ENCODE measurements at places on chromosomes 1 and 21.

DNA sequence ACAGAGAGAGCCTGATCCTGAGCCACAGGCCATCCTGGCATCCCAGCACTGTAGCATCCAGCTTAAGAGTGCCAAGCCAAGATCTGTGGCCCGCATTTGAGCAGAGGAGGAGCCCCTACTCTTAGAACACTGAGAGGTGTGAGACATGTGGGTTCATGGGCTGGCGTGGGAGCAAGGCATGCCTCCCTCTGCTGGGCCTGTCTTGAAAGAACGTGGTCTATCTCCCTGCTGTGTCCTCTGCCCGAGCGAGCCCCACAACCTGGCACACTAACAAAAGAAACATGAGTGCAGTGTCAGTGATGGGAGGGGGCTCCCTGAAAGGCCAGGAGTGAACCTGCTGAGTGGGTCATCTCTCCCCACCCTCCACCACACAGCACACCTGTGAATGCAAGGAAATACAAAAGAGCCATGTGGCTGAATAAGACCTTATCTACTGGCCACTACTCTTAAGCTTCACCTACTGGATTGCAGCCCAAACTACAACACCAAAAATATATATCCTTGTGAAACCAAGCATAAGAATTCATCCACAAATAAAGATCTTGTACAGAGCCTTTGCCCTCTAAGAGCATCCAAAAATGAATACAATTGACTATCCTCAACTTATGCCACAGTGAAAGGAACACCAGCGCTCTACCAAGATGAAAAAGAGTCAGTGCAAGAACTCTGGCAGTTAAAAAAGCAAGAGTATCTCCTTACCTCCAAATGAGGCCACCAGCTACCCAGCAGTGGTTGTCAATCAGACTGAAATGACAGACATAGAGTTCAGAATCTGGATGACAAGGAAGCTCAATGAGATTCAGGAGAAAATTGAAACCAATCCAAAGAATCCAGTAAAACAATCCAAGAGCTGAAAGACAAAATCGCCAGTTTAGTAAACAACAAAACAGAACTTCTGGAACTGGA lies 259.4 kb upstream of the DAB1 start:
- DNase-seq, result no peak

DNA sequence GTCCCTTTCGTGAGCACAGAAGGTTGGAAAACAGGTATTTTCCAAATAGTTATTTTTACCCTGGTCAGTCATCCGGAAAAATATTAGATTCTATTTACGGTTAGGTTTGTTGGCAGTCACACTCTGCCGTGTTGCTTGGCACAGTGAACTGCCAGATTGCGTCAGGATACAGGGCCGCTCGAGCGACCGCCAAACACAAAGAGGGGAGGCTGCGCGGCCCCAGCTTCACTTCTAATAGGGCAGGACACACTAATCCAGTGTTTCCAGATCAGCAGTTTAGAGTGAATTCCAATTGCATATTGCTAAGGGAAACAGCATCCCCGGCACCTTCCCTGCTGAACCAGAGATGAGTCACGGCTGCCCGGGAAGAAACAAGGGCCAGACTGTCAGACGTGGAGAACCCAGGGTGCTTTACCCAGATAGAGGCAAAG lies 22.9 kb downstream of the UMODL1 start:
- DNase-seq, result no peak

GRCh38 chr1:231527586-231528171 lies 790 bp upstream of the TSNAX start:
- no peak for DNase-seq

- peak; percentile 61 for DNase-seq
These were observed 867 bp upstream of the TIMM17A start for GRCh38 chr1:201954263-201955008.

DNA sequence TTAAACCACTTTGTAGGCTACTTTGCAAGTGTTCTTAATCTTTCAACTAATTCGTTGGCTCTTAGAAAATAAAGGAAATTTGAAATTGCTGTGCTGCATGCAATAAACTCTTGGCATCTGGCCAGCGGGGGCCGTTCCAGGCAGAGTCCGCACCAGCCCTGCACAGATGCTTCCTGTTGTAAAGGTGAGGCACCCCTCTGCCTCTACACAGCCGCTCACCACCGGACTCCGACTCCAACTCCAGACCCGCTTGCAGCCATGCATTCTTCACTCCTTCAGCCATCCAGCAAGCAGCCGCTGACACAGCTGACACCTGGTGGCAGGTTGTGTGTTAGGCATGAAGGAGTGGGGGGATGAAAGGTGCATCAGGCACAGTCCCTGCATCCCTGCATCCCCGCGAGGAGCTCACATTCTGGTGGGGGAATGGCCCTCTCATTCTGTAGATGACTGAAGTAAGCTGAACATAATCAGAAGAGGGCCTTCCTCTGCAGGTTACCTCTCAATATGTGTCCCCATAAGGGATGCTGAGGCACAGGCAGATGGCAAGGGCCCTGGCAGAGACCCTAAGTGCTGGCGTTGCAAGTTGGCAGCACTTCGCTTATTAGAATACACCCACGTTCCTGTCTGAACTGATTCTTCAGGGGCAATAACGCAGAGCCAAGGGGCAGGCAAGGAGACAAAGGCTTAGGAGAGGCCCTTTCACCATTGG lies 56.8 kb downstream of the GLIS1 start:
- DNase-seq, result peak; percentile 5

DNA sequence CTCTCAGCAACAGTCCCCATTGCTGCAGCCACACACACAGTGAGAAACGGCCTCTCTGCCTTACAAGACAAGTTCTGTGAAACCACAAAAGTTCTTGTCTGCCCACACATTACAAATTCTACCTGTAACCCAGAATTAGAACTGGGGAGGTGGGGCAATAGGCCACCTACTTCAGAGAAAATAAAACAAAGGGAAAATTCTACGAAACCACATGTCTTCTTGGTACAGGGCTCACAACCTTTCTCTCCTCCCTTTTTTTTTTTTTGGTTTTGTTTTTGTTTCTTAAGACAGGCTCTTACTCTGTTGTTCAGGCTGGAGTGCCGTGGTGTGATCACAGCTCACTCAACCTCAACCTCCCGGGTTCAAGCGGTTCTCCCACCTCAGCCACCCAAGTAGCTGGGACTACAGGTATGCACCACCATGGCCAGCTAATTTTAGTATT lies 30.2 kb downstream of the LPAR3 start:
- DNase-seq, result no peak

GRCh38 chr1:65668368-65668767 lies 124.3 kb upstream of the PDE4B start:
- no peak for DNase-seq

GRCh38 chr1:162541619-162542141 lies 19.8 kb upstream of the UAP1 start:
- DNase-seq, result no peak

DNA sequence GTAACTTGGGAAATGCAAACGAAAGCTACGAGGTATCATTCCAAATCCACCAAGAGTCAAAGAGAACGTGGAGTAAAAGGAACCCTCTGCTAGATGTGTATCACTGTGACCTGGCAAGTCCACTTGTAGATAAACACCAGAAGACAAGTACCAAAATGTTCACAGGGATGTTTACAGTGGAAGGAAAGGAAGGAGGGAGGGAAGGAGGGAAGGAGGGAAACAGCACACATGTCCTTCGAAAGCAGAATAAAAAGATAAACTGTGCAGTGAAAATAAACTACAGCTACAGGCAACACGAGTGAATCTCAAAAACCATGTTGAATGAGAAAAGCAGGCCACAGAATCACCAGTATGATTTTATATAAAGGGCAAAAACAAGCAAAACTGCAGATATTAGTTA lies 59.9 kb downstream of the TP53BP2 start:
- DNase-seq, result no peak

GRCh38 chr1:114003431-114003830 lies 24.2 kb downstream of the OLFML3 start:
- DNase-seq, result no peak

DNA sequence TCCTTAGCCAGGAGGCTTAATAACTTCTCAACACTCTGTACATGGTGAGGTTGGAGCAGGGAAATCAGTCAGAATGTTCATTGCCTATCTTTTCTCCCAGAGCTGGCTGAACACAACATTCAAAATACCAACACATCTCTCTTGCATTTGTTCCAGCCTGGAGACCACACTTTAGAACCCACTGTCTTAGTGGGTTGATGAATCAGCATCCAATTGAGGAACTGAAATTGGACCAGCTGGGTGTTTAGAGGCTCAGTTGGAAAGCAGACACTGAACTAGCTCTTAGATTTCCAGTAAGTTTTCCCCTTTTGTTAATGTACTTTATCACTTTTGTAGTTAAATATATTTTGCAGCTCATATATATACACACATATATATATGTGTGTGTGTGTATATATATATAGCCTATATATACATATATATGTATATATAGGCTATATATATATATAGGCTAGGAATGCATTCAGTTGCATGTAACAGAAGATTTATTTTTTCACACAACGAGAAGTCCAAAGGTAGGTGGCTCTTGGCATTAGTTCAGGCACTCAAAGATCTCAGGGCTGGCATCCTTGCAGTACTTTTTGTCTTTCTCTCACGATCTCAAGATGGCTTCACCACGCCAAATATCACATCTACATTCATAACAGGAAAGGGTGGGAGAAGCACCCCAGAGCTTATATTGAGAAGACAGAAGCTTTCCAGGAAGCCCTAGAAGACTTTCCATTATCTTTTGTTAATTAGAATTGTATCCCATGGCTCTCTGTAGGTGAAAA lies 35.0 kb upstream of the HUNK start:
- DNase-seq, result peak; percentile 3

- DNase-seq, result peak; percentile 64
These were observed 126.0 kb downstream of the KIAA0319L start for GRCh38 chr1:35431173-35431599.

- DNase-seq, result no peak
These were observed 570.1 kb upstream of the CXADR start for GRCh38 chr21:16942703-16943102.

DNA sequence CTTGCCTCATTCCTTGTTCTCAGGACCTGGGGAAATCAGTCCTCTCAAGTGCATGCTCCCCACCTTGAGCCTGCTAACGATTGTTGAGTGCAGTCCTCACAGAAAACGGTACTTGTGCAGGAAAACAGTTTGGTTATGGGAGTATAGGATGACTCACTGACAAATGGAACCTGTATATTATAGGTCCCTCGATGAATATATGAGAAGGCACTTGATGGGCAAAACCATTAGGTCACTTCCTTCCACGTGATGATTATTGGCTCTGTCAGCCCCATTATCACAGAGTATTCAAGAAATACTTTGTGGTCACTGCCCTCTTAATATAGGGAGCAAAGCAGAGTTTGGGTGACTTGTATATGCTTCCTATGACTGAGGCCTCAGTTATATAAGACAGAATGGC lies 6.2 kb downstream of the CCDC17 start:
- DNase-seq, result no peak

- DNase-seq, result no peak
These were observed 113.3 kb upstream of the DUSP10 start for GRCh38 chr1:221855156-221855555.

GRCh38 chr1:41704196-41704595 lies 214.5 kb downstream of the HIVEP3 start:
- no peak for DNase-seq

- DNase-seq, result no peak
These were observed 1.2 kb downstream of the C2CD4D start for GRCh38 chr1:151838222-151839081.

DNA sequence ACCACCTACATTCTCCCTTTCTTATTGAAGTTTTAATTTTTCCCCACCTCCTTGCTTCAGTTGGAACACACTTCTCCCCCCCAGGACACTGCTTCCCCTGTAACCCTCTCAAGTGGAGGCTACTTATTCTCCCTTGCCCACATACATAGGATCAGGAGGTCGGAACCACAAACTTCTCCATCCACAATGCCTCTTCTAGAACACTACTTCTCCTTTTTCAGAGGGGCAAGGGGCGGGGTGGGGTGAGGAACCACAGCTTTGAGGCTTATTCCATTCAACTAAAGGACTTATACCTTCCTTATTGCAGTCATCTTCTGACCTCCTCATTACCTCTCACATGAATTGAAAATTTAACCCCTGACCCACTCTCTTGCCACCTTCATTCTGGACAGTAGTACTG lies 81.3 kb downstream of the NEK7 start:
- peak; percentile 95 for DNase-seq

DNA sequence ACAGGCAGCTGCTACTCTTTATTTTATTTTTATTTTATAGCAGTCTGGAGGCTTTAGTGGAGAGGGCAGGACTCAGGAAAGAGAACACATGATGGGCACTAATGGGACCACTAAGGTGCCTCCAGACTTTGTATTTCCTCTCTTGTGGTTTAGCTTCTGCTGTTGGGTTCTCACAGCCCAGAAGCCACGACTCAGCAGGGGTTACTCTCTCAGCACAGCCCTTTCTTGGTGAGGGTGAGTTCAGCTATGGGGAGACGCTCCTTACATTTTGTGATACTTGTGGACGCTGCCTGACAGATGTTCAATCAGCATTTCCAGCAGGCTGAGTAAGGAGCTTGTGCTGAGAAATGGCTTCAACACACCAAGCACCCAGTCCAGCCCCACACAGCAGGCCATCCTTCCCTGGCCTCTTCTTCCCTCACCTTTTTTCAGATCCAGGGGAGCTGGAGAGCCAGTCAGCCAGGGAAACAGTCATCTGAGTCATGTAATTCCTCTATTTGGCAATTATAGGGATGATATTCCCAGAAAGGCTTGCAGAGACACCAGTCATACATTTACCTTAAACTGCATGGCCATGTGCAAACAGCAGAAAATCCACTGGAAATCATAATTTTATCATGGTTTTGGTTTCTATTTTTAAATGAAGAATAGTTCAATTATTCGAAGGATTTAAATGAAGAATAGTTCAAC lies 53.2 kb upstream of the RAB3GAP2 start:
- peak; percentile 19 for DNase-seq

GRCh38 chr1:199956005-199956404 lies 71.5 kb upstream of the NR5A2 start:
- no peak for DNase-seq

- no peak for DNase-seq
These were observed 31.9 kb downstream of the ITSN1 start for GRCh38 chr21:33674226-33674625.

GRCh38 chr1:4118746-4119515 lies 218.9 kb upstream of the C1orf174 start:
- DNase-seq, result no peak

GRCh38 chr21:45179568-45180245 lies 105.3 kb downstream of the ADARB1 start:
- DNase-seq, result no peak

DNA sequence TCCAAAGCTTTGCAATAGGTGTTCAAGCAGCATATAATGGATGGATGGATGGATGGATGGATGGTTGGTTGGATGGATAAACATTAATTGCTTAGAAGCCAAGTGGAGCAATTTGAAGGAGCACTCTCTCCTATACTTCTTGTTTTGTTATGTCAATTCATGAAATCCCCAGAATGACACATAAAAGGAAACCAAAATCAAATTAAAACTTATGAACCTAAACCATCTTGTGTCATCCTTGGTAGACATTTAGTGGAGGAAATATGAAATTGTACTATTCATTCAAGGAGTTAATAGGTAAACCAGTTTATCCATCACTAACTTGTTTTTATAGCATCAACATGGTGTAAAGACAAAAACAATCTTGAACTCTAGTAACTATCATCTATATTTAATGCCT lies 122.5 kb downstream of the NR5A2 start:
- no peak for DNase-seq

- no peak for DNase-seq
These were observed 25.6 kb downstream of the TOMM20 start for GRCh38 chr1:235102993-235103411.

GRCh38 chr1:81670286-81670685 lies 130.4 kb upstream of the ADGRL2 start:
- no peak for DNase-seq

GRCh38 chr1:153503766-153504165 lies 32.0 kb downstream of the S100A6 start:
- no peak for DNase-seq
